ENCODE measurements at places on chromosomes 3 and 15. TPM values are rescaled to one million over a fixed set of nuclear protein-coding genes. Genes with fewer than 3 reads are reported as not detected.

POLG gene
- 146 TPM for total RNA-seq

ISLR2 gene
- not detected for total RNA-seq

NEK10 gene
- total RNA-seq: 1.8 TPM

ISG20 gene
- 17.2 TPM for total RNA-seq

ISY1 gene
- total RNA-seq: 63.1 TPM

BCHE gene
- 36.5 TPM for total RNA-seq

SCG3 gene
- total RNA-seq: not detected
